ENCODE measurements at places on chromosomes 7 and 10.

DNA sequence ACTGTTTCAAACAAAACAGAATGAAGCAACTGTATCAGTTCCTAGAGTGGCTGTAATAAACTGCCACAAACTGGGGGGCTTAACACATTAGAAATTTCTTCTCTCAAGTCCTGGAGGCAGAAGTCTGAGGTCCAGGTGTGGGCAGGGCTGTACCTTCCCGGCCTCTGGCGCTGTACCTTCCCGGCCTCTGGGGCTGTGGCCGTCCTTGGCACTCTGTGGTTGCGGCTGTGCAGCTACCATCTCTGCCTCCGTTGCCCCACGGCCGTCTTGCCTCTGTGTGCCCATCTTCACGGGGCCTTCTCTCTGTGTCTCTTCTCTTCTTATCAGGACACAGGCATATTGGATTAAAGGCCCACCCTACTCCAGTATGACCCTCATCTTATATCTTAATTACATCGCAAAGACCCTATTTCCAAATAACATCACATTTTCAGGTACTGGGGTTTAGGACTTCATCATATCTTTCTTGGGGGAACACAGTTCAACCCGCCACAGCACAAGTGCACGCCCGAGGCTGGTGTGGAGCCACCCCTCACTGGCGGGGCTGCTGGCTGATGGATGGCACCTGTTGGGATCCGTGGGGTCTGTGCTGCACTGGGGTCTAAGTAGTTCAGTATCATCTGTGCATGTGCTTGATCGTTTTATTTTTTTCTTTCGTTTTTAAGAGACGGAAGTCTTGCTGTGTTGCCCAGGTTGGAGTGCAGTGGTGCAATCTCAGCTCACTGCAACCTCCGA is 123.2 kb downstream of the ACTR3B start:
- no peak for DNase-seq

GRCh38 chr10:132850896-132851295 is 64.9 kb upstream of the NKX6-2 start:
- no peak for DNase-seq

DNA sequence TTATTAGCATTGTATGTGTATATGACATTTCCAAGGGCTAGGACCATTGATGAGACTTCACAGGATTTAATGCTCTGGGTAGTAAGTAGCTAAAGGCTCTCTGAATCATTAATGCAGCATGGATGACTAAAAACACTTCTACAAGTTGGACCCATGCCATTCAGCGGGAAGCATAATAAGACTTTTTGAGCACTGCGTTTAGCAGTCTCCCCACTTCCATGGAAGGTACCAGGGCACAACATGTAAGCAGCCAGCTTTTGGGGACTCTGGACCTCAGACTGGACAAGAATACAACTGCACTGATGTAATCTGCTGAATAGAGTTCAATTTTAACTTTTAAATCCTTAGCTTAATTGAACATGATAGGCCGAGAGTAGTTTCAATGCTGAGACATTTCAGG is 191.7 kb upstream of the IMMP2L start:
- DNase-seq = no peak

- no peak for DNase-seq
Measured at GRCh38 chr7:5517057-5517456, 93.4 kb upstream of the TNRC18 start.
